ENCODE measurements at places on chromosomes 2 and 18.

DNA sequence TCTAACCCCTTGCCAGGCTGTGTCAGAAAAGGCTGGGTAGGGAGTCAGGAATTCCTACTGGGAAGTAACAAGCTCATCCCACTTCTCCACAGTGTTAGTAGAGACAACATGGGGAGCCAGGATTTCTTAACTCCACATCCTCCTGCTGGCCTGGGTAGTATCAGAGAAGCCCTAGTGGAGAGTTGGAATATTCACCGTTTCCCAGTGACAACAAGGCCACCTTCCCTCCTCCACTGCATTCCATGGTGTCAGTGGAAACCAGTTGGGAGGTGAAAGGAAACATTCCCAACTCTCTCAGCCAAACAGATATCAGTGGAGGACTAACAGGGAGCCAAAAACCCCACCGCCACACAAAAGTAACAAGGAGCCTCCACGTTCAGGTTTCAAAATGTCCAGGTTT, 41.2 kb downstream of the SRD5A2 start:
- DNase-seq = no peak

DNA sequence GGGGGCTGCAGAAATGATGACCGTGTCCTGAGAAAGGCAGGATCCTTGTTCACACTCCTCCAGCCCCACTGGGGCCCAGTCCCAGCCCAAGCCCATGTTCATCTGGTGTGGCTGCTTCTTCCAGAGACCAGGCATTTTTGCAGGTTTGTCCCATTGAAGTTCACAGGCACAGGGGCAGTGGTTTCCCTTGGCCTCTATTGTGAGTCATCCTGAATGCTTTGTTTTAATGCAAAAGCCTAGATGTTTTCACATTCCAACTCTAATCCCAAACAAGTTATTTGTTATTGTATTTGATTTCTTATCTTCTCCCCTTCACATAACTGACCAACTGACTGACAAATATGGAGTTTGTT, 426.4 kb upstream of the ID2 start:
- no peak for DNase-seq

- no peak for DNase-seq
Measured at GRCh38 chr2:126748929-126749518, 93.1 kb downstream of the GYPC start.

GRCh38 chr2:100941646-100942240, 60.3 kb upstream of the RPL31 start:
- DNase-seq = no peak

DNA sequence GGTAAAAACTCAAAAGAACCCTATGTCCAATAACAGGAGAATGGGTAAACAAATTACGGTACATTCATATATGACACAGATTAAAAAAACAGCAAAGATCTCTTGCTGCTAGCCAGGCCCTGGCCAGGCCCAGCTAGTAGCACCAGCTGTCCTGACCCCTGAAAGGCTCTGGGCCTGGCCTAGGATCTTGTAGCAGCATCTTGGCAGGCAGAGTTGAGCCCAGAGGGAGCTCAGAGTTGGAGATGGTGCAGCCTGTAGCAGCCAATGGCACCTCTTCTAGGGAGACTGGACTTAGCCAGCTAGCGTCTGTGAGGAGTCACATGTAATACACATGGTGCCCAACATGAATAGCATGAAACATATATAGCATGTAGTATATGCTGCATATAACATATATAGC, 69.1 kb downstream of the HS6ST1 start:
- no peak for DNase-seq

DNA sequence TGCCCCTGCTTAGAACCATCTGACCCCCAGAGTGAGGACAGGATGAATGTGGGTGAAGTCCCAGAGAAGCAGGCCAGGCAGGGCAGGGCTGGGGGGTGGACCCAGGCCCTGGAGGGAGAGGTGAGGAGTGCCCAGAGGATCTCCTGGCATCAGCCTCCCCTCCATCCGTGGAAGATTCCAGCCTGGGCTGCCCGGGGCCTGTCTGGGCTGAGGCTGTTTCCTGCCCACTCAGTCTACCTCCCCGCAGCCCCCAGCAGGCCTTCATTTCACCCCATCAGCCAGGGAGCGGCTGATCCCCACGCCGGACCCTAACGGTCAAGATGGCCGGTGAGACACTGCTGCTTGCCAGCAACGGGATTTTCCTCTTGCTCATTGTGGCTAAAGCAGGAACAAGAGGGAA, 35.3 kb upstream of the OTOF start:
- no peak for DNase-seq

DNA sequence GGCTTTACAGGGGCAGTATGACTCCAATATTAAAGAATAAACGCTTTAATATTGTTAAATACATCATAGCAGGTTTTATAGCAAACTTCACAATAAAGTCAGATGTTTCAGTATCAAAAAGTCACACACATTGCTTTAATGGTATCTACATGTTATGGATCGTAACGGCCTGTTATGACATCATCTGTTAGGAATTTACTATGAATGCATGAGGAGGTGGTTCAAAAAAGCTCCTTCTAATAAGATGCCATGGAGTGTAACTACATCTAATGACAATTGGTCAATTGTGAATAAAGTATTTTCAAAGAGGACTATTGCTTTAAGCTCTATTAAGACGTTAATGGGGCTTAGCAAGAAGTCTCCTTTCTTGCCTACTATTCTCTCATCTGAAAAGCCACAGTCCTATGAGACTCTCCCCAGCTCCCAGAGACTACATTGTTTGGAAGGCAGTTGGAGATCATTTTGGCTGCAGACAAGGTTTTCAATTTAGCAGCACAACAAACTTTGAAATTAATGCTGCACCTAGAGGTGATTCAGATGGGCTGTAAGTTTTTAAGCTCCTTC, 300.7 kb upstream of the MEIS1 start:
- no peak for DNase-seq

DNA sequence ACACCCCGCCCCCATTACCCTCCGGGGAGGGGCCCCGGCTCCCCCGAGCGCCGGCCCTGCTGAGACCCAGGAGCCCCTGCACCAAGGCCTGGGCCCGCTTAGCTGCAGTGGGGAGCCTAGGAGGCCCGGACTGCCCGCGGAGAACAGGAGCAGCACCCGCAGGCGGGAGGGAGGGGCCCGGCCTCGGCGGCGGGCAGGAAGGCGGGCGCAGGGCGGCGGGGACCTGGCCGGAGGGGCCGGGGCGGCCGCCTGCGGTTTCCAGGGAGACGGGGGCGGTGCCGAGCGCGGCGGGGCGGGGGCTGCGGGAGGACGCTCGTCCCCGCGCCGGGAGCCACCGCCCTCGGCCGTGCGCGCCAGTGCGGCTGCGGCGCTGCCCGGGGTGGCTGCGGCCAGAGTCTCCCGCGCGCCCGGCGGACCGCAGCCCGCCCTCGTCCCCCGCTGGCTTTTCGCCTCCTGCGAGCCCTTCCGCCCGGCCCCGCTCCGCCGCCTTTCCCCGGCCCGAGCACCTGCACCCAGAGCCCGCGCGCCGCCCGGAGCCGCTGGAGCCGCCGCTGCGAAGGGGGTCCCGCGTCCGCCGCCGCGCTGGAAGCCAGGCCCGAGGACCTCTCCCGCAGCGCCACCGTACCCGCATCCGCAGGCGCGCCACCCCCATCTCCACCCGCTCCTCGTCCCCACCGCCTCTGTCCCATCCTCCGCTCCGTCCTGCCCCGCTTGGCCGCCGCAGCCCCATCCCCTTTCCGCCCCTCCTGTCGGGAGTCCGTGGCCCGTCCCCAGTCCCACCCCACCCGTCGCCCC, 17.2 kb downstream of the GPC1 start:
- DNase-seq = peak; percentile 53

DNA sequence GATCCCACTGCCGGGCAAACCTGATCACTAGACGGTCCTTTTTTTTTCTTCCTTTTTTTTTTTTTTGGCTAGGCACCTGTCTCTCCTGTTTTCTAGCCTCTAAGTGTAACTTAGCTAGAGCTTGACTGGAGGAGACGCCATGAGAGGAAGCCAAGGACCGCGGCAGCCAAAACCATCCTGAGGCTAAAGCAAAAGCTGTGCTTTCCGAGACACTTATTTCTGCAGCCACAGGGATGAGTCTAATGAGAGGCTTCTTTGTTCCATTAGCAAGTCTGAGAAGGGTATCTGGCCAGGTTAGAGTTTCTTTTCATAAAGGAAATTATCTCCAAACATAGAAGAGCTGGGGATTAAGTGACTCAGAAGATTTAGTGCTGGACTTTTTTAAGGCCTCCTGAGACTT, 7.3 kb upstream of the CXCR4 start:
- no peak for DNase-seq

- DNase-seq = no peak
Measured at GRCh38 chr2:60094450-60094929, 459.0 kb downstream of the BCL11A start.

- DNase-seq = no peak
Measured at GRCh38 chr18:44629406-44629805, 51.3 kb upstream of the SETBP1 start.

- DNase-seq = no peak
Measured at GRCh38 chr2:73043929-73044832, 27.3 kb downstream of the SFXN5 start.

GRCh38 chr18:44627280-44627679, 53.4 kb upstream of the SETBP1 start:
- no peak for DNase-seq

DNA sequence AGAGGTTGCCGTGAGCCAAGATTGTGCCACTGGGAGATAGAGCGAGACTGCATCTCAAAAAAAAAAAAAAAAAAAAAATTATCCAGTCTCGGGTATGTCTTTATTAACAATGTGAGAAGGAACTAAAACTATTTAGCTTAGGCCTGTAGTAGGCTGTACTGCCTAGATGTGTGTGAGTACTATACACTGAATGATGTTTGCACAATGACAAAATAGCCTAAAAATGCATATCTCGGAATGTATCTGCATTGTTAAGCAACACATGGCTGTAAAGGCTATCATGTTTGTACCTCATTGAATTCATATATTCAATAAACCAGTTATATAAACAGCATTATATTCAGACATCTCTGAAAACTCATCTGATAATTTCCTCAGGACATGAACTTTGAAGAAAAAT, 191.2 kb upstream of the SESTD1 start:
- no peak for DNase-seq

- no peak for DNase-seq
Measured at GRCh38 chr2:63124218-63124617, 73.6 kb downstream of the OTX1 start.

DNA sequence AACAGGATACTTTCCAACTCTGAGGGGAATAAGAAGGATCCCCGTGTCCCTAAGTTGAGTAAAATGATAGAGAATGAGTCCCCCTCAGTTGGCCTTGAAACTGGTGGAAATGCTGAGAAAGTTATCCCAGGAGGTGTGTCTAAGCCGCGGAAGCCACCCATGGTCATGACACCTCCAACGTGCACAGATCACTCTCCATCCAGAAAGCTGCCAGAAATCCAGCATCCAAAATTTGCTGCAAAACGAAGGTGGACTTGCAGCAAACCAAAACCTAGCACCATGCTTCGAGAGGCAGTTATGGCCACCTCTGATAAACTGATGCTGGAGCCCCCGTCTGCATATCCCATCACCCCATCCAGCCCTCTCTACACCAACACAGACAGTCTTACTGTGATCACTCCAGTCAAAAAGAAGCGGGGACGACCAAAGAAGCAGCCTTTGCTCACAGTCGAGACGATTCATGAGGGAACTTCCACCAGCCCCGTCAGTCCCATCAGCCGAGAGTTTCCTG, 270.1 kb downstream of the SETBP1 start:
- DNase-seq = no peak

DNA sequence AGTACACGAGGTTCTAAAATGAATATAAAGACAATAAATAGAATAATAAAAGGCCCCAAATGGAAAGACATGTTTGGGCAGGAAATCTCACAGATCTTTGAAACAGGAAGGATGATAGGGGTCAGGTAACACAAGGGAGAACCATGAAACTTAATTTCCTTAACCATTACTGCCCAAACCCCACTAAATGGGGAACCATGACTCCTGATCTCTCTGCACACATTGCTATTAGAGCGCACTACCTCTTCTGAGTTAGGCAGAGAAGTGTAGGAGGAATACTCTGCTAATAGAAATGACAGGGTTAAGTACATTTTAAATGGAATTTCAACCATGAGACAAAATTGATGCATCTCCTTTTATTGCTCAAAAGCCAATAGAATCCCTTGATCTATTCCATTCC, 213.7 kb upstream of the SETBP1 start:
- no peak for DNase-seq

DNA sequence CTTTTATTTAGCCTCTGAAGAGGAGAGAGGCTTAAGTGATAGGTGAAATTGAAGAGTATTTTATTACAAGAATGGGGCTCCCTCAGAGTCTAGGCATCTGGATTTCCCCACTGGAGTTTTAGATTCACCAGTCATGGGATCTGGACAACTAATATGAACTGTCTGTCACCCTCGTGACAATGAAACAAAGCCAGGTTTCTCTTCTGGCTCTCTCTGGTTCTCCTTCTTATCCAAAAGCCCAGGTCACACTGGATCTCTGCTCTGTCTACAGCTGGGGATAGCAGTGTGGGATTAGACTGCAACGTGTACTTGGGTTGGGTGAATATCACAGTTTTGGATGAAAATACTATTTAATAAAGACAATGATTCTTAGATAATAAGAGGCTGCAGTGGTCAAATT, 31.2 kb downstream of the LHCGR start:
- DNase-seq = no peak

DNA sequence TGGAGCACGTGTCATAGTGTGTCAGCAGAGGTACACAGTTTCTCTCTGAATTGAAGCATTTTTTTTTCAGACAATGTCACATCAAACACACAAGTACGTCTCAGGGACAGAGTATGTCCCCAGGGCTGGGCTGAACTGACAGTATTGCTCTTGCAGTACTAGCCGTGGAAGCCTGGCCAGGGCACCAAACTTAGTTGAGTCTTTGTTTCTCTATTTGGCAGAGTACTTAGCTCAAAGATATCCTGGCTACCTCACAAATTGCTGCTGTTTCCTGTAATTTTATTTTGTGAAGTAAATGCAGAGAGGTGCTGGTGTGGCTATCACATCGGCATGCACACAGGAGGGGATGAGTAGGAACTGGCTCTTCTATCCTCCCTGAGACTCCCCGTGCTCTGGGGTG, 691.6 kb upstream of the HS6ST1 start:
- no peak for DNase-seq

- DNase-seq = no peak
Measured at GRCh38 chr2:196372811-196373664, 201.7 kb upstream of the STK17B start.

DNA sequence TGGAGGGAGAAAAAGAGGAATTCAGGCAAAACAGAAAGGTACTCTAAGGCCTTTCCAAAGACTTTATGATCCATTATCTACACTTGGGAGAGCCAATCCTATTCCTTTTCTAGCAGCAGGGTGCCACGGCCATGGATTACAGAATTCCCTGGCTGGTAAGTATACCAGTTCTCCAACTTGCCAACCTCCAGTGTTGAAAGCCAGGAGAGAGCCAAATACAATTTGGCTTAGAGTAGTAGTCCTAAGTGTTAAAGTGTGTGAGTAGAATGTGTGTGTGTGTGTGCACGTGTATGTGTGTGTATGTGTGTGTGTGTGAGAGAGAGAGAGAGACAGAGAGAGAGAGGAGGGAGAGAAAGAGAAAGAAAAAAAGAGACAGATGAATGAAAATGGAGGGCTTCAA, 43.3 kb downstream of the WDPCP start:
- no peak for DNase-seq
